ENCODE measurements at places on chromosomes 1 and 21.

DNA sequence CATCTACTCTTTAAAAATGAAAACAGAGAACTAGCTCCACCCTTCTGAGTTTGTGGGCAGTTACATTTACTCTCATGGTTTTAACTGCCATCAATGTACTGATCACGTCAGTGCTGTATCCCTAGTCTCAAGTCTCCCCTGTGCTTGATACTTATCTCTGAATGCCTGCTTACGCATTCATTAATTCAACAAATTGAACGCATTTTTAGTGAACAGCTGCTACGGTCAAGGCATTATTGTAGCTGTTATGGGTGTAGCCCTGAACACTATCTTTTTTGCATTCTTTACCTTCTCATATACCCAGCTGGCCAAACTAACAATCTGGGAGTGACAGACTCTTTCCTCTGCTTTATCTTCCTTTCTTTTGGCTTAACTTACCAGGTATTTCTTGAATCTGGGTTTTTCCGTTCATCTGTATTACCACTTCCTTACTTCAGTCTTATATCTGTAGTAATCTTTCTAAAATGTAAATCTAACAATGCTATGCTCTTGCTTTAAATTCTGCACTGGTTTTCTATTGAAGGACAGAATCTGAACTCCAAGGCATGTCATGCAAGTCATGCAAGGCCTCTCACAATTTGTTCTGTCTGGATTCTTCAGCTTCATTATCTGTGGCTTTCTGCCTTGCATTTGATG is 33.3 kb downstream of the SMG7 start:
- DNase-seq = no peak

DNA sequence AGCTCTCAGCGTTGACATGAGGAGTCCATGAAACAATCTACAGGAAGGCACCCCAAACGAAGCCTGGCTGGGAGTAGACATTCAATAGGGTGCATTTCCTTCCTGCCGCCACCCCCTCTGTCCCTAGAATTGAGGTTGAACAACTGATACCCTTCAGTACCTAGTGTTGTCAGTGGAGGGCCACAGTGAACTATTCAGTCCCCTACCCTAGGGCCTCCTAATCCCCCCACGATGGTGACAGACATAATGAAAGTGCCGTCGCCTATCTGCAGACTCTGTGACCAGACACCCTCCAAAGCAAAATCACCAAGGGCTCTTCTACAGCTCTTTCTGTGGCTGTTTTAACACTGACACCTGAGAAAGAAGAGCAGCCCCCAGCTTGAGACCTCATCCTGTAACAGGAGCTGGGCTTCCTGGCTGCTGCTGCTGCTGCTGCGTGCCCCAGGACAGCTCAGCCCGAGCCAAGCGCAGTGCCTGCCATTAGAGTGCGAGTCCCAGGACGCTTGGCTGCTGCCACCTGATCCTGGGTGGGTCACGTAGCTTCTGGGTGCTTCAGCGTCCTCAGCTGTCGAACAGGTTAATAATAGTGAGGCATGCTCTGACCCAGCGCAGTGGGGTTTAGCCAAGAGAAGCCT is 183.0 kb downstream of the ZBTB18 start:
- no peak for DNase-seq

- DNase-seq = no peak
These were observed 9.3 kb upstream of the CACYBP start for GRCh38 chr1:174990382-174990999.

DNA sequence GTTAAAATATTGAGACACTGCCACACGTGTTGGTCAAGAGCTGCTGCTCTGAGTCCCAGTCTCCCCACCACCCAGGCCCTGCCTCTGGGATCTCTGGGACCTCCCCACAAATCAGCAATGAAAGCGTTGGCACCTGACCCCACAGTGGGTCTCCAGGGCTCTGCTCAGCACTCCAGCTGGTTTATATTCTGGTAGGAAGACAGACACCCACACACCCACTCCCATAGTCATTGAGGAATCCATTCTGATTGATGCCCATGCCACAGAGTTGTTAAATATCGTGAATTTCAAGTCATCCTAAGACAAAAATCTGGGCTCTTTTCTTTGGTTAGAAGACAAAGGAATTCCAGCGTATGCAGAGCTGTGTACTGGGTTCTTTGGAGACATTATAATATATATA is 91.6 kb downstream of the KIF26B start:
- no peak for DNase-seq

- DNase-seq = no peak
These were observed 2.2 kb downstream of the LRRC52 start for GRCh38 chr1:165545974-165546373.

- no peak for DNase-seq
These were observed 21.9 kb upstream of the GPR157 start for GRCh38 chr1:9150582-9151327.

- no peak for DNase-seq
These were observed 35.5 kb downstream of the TBX19 start for GRCh38 chr1:168316142-168316541.

DNA sequence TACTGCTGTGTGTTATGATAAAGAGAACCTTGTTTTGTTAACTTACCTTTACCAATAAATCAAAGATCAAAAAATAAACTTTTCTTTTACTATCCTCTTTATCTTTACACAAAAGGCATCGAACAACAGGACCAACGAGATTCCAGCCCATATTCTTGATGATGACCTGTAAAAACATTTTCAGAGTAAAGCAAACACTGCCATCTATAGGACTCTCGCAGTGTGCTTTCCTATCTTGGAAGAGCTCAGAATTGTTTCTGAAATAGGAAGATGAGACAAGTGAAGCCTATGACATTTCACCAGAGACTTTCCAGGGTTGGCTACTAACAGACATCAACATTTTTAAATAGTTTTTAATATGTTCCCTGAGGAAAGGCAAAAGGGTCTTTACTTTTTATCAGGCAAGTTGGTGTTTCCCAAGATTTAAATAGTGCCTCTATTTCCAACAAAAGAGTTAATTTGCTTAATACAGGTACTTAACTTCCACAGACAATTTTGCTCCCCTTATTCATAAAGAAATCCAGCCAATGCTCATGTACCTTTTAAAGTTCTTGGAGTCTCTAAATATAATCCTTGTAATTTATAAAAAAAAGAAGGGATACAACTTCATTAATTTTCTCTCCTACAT is 7.3 kb downstream of the GLMN start:
- no peak for DNase-seq

DNA sequence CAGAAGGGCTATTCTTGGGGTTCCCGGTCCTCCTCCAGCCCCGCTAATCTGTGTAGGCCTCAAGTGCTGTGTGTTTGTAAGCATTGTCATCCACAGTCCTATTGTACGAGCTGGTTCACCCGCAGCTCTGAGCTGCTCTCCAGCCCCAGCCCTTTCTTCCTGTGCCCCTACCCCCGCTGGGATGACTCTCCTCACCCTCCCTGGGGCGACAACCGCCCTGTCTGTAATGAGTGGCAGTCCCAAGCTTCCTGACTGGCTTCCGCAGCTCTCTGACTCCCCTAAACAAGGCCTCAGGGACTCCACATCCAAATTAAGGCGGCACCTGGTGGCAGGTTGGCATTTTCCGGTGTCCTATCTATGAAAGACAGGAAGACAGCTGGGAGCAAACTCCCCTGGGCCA is 45.8 kb downstream of the TFF3 start:
- no peak for DNase-seq

DNA sequence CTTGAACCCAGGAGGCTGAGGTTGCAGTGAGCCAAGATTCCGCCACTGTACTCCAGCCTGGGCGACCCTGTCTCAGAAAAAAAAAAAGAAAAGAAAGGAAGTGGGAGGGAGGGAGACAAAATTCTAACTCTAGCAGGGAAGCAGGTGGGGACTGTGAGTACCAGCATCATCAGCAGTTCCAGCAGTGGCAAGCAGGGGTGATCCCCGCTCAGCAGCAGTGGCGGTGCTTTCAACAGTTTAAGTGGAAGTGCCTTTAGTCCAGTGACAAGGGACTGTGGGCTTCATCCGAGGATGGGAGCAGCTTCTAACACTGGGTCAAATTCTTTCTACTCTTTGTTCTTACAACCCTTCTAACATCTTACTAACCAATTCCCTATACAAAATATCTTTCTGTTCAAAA is 858.1 kb upstream of the ADAMTS5 start:
- no peak for DNase-seq

DNA sequence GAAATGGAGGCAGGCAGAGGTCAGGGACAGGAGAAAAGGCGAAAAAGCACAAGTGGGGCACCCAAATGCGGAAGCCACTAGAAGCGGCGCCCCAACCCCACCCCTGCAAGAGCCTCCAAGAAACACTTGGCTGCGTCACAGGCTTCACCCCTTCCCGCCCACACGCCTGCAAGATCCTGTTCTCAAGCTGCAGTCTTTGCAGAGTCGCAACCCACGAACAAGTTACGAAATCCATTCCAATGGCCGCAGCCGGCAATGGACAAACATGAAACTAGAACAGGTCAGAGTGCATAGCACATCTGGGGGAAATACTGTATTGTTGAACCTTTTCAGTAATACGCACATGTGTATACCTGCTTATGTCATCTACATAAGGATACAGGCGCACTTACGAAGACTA is 103.6 kb downstream of the PSMG1 start:
- no peak for DNase-seq

DNA sequence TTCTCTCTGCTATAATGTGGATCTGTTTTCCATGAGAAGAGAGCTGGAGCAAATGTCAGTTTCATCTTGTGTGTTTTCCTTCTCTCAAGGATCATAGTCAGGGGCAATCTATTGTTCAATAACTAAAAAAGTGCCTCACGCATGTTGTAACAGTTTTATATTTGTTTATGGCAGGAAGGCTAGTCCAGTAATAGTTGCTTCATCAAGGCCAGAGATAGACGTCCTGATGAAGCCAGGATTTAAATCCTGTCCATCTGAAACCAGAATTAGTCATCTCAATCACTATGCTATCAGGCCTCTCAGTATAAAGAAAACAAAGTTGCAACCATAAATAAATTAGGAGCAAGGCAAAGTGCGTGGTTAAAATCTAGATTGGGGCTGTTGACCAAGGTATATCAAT is 30.2 kb upstream of the DUSP10 start:
- DNase-seq = no peak

DNA sequence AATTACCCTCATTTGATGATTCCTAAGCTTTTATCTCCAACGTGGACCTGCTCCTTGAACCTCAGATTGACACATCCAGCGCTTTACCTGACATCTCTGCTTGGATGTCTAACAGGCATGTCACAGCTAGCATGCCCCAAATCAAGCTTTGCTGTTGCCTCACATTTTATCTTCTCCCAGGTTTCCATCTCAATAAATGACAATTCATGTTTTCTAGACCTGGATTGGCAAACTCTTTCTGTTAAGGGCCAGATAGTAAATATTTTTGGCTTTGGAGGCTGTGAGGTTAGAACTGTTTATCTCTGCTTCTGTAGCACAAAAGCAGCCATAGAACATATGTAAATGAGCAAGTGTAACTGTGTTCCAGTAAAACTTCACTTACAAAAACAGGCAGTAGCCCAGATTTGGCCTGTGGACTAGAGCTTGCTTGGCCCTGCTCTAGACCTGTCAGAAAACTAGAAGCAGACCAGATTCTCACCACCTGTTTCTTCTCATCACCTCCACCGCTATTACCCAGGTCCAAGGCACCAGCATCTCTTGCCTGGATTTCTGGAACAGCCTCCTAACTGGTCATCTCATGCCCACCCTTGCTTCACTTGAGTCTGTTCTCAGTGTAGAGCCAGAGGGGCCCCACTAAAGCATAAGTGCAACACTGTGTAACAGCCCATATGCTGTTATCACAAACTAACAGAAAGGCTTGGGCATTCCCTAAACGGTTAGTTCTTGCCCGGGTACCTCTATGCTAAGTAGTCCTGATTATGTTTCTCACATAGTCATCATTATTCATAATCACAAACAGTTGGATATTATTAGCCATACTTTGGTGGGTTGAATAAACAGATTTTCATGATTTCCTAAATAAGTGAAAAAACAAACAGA is 42.3 kb downstream of the UBE4B start:
- no peak for DNase-seq

Data from stimulated activated CD4-positive, alpha-beta T cell treated with anti-CD3 and anti-CD28 coated beads, Interleukin-1b, Interleukin-23, amount 100 ng/mL, for 1 hour (primary cell).